ENCODE measurements at places on chromosomes 11 and 22.

DNA sequence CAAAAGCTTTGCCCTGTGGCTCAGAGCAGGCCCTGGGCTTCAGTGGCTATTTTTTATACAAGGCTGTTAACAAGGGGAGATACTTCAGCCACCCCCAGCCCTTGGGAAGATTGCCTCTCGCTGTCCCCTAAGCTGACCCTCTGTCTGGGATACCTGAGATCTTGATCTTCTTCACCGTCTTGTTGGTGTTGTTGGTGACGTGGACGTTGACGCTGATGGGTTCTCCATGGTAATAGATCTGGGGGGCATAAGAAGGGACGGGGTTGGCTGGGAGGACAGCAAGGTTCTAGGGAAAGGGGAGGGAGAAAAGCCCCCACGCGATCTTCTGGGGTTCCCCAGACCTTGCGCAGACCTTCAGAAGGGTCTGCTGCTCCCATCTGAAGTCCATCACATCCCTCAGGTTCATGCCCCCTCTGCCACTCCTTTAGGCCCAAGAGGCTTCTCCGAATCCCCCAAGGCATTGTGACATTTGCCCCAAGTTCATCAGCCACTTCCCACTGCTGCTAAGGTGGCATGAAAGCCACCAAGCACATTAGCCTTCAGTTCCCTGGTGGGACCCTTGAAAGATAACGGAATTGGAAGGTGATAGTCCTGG, 36.7 kb downstream of the TPBGL start:
- DNase-seq = no peak

DNA sequence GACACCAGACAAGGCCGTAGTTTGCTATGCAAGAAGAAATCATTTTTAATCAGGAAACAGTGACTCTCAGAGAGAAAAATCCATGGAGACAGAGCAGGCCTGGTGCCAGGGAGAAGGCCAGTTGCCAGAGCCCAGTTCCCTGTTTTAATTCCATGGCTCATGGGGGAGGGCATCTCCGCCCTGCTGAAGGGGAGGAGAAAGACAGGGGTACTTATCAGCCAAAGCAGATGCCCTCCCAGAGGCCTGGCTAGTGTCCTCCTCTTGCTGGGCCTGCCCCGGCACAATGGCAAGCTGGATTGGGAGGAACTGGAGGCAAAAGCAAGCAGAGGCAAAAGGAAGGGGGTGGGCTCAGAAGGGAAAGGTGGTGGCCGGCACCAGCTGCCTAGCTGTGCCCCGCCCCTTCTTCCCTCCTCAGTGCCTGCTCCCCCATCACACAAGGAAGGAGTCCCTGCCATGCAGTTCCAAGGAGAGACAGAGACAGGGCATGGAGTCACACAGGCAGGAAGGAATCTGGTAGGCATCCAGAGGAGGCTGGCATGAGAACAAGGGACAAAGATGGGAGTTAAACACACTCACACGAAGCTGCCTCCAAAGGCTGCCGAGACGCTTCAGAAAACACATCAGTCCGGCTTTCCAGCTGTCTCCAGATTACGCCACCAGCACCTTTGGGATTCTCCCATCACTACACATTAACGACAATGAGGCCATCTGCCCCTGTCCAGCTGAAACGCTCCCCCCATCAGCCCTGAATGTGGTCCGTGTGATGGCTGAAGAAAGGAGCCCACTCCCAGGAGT, 591.8 kb downstream of the BUD13 start:
- DNase-seq = no peak

DNA sequence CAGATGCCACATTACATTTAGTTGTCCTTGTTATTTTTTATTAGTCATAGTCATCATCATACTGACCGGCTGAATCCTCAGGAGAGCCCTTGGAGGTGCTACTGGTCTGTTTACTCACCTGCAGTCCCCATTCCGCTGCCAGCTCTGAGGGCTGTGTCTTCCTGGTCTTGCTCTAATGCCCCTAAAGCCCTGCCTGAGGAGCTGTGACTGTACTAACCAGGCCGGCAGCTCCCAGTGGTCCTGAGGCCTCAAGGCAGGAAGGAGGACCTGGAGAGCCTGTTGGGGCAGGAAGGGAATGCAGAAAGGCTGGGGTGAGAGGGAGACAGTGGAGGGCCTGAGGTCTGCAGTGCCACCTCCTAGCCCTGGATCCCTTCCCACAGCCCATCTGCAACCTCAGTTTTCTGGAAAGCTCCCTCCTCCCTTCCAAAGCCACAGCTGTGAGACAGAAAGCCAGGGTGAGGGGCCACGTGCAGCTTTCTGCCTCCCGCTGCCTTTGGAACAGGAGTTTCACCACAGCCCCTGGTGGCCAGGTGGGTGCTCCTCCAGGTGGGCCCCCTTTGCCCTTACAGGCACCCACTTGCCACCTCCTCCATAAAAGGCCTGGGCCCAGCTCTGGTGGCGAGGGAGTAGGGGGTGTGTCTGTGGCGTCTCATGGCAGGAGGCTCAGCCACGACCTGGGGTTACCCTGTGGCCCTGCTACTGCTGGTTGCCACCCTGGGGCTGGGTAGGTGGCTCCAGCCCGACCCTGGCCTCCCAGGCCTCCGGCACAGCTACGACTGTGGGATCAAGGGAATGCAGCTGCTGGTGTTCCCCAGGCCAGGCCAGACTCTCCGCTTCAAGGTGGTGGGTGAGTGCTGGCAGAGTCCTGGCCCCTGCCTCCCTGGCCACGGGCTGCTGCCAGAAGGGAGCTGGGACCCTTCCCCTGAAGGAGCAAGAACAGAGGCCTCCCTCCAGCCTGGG, at the start of gene ZP1:
Gene ZP1, plus strand, starts transcription at position 632 of the 960 bp plus-strand sequence. Its CDS starts 20 bp downstream, at position 652.
- no peak for DNase-seq

- no peak for DNase-seq
Measured at GRCh38 chr11:110855191-110855590, 143.0 kb upstream of the ARHGAP20 start.

DNA sequence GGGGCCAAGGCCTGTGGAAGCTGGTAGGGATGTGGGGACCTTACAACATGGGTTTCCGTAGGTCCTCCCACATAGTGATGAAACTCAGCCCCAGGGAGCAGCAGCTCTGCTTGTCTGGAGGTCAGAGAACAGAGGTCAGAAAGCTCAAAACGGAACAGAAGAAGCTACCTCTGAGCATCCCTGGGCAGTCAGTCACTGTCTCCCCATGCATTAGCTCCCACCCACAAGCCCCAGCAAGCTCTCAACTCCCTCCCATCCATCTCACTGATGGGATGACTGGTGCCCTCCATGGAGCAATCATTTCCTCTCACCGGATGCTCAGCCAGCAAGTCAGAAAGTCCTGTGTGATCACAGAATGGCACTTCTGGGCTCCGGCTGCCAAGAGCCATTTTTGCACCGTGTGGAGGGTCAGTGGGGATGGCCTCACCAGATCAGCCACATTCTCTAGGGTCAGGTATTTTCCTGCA, 1.9 kb downstream of the TPP1 start:
- no peak for DNase-seq

DNA sequence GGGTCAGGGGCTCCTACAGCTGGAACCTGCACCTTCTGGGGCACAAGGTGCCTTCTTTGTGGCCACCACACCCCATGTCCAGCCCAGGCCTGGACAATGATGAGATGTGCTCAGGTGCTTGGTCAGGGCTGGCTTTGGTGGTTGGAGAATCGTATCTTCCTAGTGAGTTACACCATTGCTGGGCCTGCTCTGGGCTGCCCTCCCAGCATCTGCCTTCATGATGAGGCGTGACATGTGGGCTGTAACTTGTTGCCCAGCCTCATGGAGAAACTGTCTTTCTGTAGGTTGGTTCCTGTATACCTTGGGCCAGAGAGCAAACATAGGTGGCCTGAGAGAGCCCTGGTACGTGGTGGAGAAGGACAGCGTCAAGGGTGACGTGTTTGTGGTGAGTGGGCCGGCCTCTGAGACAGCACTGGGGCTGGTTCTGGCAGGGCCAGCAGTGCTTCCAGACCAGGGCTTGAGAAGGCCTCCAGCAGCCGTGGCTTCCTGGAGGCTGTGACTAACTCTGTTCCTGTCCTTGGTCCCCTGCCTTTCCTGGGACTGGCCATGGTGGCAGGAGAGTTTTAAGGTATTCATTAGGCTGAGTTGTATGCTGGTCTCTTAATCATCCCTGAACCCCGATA, 18.1 kb downstream of the TRMU start:
- DNase-seq = no peak

DNA sequence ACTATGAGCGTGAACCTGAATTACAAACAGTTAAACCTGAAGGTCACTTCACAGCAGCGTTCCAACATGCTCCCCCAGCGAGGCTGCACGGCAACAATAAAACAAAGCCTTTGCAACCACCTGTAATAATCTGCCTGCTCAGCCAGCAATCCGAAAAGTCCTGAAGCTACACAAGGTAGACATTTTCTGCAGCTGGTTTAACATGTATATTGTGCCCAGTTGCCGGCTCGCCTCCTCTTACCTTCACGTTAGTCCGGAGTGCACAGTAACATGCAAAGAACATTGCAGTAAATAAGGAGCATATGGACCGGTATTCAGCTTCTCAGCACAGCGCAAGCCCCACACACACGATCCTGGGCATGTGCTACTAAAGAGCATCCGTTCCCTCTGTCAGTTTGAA, 704.3 kb downstream of the DLG2 start:
- DNase-seq = no peak

- no peak for DNase-seq
Measured at GRCh38 chr11:46315033-46315738, 32.1 kb upstream of the DGKZ start.

GRCh38 chr11:36713715-36714114, 115.7 kb upstream of the RAG2 start:
- DNase-seq = no peak

DNA sequence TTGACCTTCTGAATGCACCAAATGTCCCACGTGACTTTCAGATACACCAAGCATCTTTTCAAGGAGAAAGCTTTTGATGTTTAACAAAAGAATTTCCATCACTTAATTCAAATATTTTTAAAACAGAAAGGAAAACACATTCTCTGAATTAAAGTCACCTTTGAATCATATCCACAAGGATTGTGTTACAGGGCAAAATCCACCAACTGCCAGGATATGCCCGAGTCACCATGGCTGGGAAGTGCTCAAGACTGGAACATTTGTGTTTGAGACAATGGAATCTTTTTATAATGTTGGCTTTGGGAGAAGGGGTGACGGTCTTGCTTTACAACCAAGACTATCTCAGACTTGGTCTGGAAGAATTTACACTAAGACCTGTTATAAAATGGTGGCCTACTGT, 40.8 kb downstream of the BID start:
- no peak for DNase-seq

DNA sequence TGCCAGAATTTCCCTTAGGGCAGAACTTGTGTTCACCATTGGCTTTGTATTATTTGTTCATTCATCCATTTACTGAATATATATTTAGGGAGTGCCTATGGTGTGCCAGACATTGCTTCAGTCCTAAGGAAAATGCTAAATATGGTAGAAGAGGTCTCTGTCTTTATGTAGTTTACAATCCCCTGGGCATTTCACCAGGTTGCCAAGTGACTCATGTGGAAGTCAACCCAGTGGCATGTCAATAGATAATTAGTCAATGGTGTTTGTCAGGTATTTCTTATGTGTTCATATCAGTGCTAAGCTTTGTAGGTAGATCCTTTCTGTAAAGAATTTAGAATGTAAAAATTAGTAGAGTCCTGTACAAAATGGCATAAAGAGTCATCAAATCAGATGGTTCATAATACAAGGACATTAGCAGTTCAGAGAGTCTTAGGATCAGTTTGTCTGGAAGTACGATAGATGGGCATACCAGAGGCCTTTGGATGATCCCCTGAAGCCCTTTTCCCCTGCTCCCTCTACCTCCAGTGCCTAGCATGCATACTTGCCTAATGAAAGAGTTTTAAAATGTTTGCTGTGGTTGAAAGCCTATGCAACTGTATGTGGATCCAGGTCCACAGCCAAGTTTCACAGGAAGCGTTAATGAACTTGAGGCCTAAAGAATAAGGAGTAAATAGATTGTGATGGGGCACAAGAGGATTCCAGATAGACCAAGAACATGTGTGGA, 58.5 kb upstream of the SESN3 start:
- DNase-seq = no peak

DNA sequence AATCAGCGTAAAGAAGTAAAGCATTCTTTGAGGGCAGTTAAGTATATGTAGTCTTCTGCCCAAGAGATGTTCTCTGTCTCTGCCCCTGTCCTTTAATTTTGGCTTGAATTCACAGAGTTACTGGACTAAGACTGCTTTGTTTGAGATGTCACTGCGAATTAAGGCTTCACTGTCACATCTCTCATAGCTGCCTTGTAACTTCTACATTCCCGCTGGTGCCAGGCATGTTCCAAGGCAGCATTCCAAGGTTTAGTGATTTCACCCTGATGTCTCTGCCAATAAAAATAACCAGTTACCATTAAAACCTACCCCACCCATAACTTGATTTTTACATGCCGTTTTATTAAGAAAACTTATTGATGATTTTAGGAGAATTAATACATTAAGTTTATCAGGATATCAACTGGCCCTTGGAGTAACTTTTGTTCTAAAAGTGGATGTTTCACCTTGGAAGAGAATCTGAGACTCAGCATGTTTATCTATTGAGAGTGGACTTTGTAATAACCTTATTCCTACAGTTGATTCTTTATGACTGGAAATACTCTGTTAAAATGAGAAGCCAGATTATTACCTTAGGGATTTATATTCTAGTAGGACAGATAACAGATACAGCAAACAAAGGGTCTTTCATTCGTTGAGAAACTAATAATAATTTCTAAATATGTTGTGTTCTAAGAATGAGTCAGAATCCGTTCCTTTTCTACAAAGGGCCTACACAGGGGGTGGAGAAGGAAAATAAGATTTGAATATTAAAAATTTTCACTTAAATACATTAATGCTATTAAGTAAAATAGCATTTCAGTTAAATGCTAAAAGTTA, 110.2 kb downstream of the UVRAG start:
- DNase-seq = no peak

Measured in GM12878 (cell line).